ENCODE measurements at places on chromosomes 11 and 22.

GRCh38 chr11:3139086-3139440, 26.0 kb downstream of the OSBPL5 start:
- DNase-seq = no peak

DNA sequence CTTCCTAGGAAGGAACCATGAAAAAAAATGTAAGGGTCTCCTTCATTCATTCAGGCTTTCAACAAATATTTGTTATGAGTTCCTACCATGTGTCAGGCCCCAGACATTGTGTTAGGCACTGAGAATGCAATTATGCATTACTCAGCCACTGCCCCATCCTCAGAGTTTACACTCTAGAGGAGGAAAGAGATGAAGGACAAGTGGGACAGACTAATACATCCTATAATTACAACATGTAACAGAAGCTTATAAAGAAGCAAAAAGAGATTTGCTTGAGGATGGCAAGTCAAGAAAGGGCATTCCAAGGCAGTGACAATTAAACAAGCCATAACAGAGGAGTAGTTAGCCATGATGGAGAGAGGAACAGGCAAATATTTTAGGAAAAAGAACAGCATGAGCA, 78.6 kb downstream of the FAM168A start:
- no peak for DNase-seq

GRCh38 chr11:35876786-35877185, 67.1 kb upstream of the LDLRAD3 start:
- DNase-seq = no peak

DNA sequence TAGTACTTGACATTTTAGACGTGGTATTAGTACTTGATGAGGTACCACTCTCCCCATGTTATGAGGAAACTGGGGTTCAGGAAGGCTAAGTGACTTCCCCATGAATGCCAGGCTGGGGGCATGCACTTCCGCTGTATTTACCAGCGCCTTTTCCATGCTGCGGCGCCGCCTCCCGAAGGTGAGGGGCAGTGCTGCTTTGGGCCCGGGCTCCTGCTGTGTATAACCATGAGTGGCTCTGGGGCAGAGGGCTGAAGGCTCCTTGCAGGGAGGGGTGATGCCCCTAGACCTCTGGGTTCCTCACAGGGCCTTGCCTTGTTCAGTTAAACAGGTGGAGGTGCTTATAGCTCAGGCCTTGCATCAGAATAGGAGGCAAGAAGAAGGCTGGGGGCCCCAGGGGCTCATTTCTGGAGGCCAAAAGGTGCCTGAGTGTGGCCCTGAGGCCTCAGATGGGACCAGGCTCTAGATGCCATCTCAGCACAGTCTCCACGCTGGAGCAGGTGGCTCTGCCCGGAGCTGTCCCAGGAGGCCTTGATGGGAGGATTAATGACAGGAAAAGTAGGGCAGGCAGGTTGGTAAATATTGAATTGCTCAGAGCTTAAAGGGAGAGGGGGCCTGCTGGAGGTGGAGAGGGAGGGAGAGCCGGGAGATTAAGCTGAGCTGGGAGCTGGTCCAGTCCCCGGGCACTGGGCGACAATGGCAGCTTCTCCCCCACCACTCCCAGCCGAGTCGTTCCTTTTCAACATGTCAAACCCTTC, 129.6 kb downstream of the CEP164 start:
- peak; percentile 60 for DNase-seq

- DNase-seq = no peak
These were observed 5.7 kb upstream of the C1QTNF6 start for GRCh38 chr22:37193629-37194191.

GRCh38 chr11:26851291-26851690, 129.4 kb upstream of the SLC5A12 start:
- no peak for DNase-seq

- DNase-seq = no peak
These were observed 5.8 kb upstream of the OR5B2 start for GRCh38 chr11:58433638-58434203.

- DNase-seq = no peak
These were observed at the start of gene FGF19 for GRCh38 chr11:69703768-69704507. Gene FGF19, minus strand, starts transcription at chr11:69704022. Its CDS starts 146 bp downstream, at chr11:69703876.
